Fibroblast of lung (primary cell): ENCODE measurements at places on chromosomes 2 and 18. TPM values are rescaled to one million over a fixed set of nuclear protein-coding genes. Genes with fewer than 3 reads are reported as not detected.

The PCBP1 gene
- total RNA-seq: 30.6 and 42.1 TPM in 2 replicates

- no peak for DNase-seq
Observed at GRCh38 chr2:72134408-72134996, 13.2 kb downstream of the CYP26B1 start.

DNA sequence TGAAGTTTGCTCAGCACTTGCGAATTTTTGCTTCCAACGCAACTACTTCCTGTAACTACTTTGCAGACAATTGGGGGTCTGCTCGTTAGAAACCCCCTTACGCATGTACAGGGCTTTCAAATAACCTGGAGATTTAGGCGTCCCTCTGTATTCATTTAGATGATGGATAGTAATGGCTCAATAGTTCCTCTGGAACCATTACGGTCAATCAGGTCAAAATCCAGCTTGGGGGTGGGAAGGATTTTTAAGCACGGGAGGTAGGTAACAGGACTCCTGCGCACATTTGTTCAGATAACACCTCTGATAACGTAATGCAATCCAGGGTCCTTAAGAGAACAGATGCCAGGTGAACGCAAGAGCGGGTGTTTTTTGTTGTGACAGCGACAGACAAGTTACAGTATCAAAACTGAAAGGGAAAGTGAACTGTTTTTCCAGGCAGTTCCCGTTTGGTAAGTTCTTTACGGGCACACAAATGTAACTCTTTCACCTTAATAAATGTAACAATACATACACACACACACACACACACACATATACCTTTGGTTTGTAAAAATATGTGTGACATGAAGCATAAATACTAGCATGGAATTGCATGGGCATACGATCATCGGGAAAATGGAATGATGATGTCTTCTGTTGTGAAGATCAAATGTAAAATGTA is 3.8 kb upstream of the OSR1 start:
- peak; percentile 66 for DNase-seq

- DNase-seq: no peak
Observed at GRCh38 chr2:112658839-112659667, 13.3 kb downstream of the SLC20A1 start.

DNA sequence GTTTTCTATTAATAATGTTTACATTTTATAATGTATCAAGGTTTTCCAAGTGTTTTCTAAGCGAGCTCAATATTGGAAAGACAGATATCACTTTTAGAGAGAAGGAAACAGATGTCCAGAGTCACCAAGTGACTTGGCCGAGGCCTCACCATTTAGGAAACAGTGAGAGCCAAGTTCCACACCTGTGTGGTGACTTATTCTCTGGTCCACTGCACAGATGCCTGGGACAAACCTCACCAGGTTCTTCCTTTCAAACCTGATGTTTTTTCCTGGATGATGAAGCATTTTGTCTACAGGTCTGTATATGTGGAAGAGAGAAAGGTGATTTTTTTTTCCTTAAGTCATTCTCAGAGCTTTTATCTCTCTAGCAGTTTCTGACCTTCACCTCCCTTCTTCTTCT is 280.7 kb downstream of the LPIN1 start:
- no peak for DNase-seq

DNA sequence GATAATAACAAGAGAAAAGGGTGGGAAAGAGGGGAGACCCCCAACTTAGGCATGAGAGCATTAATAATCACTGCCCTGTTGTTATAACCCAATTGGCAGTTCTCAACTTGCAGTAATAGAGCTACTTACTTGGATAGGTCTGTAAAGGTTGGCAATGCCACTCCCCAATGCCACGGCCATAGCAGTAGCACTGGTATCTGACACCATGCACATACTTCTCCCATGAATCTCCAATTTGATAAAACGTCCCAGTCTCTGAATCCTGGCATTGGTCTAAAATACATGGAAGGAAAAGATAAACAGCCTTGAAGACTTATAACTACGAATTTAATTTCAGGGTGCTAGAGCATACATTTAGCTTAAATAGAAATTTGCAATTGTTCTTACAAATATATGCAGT is 16.8 kb downstream of the FN1 start:
- DNase-seq: no peak

- DNase-seq: no peak
Observed at GRCh38 chr18:66873899-66874298, 270.0 kb upstream of the CDH19 start.

DNA sequence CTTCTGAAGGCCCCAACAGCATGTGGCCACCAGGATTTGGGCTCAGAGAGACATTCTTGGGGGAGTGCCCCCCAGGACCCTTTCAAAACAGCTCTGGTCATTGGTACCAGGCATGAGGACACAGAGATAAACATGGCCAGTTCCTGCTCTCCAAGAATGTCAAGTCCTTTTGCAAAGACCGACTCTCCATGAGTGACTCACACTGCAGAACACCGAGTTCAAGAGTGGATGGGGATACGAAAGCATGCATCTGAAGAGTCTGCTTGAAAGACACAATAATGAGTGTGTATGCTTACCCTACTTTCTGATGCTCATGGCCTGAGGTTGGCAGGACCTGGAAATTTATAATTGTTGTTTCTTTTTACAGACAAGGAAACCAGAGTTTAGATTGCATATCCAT is 450.6 kb downstream of the TSN start:
- DNase-seq: no peak

The GKN1 gene
- not detected in 2 replicates for total RNA-seq
